ENCODE measurements at places on chromosomes 1 and 21. TPM values are rescaled to one million over a fixed set of nuclear protein-coding genes. Genes with fewer than 3 reads are reported as not detected.
A peak's percentile ranks its signal among the peaks of the same experiment; 100 is the strongest.

DNA sequence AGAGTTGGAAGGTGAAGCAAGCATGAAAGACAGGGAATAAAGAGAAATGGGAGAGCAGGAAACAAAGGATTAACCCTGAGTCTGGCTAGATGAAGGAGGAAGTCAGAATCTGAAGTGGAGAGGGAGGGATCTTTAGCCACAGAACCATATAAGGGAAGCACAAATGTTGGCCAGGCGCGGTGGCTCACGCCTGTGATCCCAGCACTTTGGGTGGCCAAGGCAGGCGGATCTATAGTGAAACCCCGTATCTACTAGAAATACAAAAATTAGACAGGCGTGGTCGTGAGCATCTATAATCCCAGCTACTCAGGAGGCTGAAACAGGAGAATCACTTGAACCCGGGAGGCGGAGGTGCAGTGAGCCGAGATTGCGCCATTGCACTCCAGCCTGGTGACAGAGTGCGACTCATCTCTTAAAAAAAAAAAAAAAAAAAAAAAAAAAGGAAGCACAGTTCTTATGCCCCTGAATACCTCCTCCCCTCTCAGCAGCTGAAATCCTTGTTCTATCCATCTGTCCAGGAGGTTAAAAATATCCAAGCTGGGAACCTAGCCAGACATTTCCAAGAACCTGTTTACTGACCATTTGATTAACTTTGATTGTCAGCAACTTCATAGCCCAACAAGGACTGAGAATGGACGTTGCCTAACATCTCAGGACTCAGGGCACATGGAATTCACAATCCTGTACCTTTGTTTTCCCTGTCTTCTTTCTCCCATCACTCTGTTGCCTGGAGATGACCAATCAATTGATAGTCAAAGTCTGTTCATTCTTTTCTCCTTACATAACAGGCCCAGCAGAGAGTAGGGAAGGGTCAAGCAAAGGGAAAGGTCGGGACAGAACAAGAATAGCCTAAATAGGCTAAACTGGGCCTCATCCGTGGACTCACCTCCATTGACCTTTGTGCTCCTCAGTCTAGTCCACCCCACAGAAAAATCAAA is 10.6 kb downstream of the TXNIP start:
- peak; percentile 80 for DNase-seq
- peaks cover 67% of the 10 kb centered on the region for H3K4me1 ChIP-seq
- no peaks in the 10 kb centered on the region for H3K27me3 ChIP-seq
- H3K4me3 ChIP-seq, result peak overlapping the region; percentile 18
- H3K27ac ChIP-seq, result peak overlapping the region; percentile 81

GRCh38 chr1:109111386-109112055 is 2.4 kb upstream of the ELAPOR1 start:
- H3K36me3 ChIP-seq, result no peaks in the 10 kb centered on the region
- H3K27me3 ChIP-seq, result peaks cover 29% of the 10 kb centered on the region
- no peak for DNase-seq
- H3K27ac ChIP-seq, result no peak overlapping the region

DNA sequence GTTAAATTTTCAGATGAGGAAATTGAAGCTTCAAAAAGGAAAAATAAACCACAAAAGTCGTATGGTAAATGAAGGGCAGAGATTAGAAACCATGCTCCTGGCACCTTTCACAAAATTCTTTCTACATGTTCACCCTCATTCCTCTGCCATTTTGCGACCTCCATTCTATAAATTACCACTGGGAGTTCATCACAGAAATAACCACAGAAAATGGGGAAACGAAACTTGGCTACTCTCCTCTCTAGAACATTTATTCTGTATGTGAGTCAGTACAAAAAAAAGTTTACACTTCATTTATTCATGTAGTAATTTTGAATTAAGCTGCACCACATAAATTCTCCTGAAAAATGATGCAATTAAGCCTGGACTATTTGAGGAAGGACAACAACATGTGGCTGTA is 320.9 kb upstream of the C1orf87 start:
- no peaks in the 10 kb centered on the region for H3K4me1 ChIP-seq
- no peak overlapping the region for H3K27ac ChIP-seq
- no peak for DNase-seq
- H3K4me3 ChIP-seq, result no peak overlapping the region
- no peaks in the 10 kb centered on the region for H3K36me3 ChIP-seq

- no peak overlapping the region for H3K27ac ChIP-seq
- H3K4me3 ChIP-seq, result no peak overlapping the region
- H3K4me1 ChIP-seq, result no peaks in the 10 kb centered on the region
- no peak for DNase-seq
- no peaks in the 10 kb centered on the region for H3K36me3 ChIP-seq
These were observed 124.6 kb upstream of the NGF start for GRCh38 chr1:115462566-115463076.

The LRRC71 gene
- total RNA-seq, result 0.26 TPM

The RGL1 gene
- total RNA-seq, result 40.9 TPM

The NTMT2 gene
- total RNA-seq, result not detected

The CHRNB2 gene
- total RNA-seq, result not detected

All from upper lobe of right lung (tissue), 1 donor.